ENCODE measurements at places on chromosomes 2 and 18.

GRCh38 chr2:219254590-219255201 lies 978 bp upstream of the TUBA4A start:
- no peak for DNase-seq

GRCh38 chr2:220466251-220466691 lies 838.8 kb downstream of the SLC4A3 start:
- DNase-seq, result no peak

GRCh38 chr2:63059793-63060471 lies 9.3 kb downstream of the OTX1 start:
- no peak for DNase-seq

DNA sequence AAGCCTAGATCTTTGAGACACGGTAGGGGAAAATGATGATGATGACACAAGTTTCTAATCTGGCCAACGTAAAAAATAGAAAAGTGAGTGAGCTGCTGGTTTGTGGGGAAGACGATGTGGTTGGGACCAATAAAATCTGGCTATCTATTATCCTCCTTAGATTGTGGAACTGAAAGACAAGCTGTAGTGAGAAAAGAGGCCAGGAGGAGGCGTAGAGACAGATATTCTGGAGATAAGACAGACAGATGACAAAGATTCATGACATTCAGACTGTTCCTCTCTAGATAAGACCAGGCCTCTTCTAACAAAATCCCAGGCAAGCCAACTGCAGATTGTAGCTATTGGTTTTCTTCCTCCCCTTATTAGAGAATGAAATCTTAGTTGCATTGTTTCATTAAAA lies 376.3 kb upstream of the UBE2E3 start:
- DNase-seq, result no peak

DNA sequence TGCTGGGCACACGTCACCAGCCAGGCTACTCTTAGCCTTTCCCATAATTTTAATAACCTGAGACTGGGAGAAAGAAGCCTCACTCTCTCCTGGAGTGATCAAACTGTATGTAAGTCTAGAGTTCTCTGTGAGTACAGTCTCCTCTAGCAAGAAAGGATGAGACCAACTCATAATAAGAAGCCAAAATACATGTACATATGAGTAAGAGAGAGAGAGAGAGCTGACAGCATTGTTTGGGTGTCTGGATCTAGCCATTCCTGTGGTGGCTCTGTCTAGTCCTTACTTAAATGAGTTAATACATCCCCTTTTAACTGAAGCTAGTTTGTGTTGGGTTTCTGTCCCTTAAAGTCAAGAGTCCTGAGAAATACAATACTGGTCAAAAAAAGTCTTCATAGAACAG lies 26.0 kb upstream of the ANXA4 start:
- no peak for DNase-seq

DNA sequence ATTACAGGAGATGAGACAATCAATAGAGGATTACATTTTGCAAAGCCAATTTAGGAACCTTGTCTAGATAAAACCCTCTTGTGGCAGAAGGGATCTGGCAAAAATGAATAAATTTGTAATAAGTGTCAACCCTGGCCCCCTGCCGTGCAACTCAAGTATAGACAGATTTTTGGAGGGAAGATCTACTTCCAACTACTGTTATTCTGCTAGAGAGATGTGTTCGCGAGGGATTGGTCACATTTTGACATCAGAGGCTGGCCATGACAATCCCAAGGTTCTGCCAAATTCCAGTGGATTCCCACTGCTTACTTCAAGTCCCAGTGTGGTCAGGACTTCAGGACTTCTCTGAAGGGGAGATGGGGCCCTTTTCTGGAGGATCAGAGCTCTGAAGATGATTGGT lies 192.6 kb downstream of the SH3RF3 start:
- DNase-seq, result no peak

All from HTR-8/SVneo (cell line).